T-helper 17 cell (primary cell): ENCODE measurements at places on chromosomes 16 and 17.

- no peak overlapping the region for H3K4me3 ChIP-seq
- peaks cover 46% of the 10 kb centered on the region for H3K27me3 ChIP-seq
- no peak overlapping the region for H3K27ac ChIP-seq
- H3K36me3 ChIP-seq, result no peaks in the 10 kb centered on the region
Measured at GRCh38 chr16:48081656-48082055, 74.1 kb downstream of the ABCC12 start.

GRCh38 chr17:29760279-29761039 lies 137.7 kb upstream of the CORO6 start:
- no peaks in the 10 kb centered on the region for H3K27me3 ChIP-seq
- H3K4me3 ChIP-seq, result peak overlapping the region; percentile 98
- no peak for DNase-seq
- H3K27ac ChIP-seq, result peak overlapping the region; percentile 94
- H3K4me1 ChIP-seq, result peaks cover 19% of the 10 kb centered on the region

- H3K36me3 ChIP-seq, result no peaks in the 10 kb centered on the region
- H3K4me3 ChIP-seq, result no peak overlapping the region
- H3K4me1 ChIP-seq, result no peaks in the 10 kb centered on the region
- H3K27me3 ChIP-seq, result no peaks in the 10 kb centered on the region
- no peak overlapping the region for H3K27ac ChIP-seq
Measured at GRCh38 chr17:11495613-11496012, 102.7 kb upstream of the DNAH9 start.

DNA sequence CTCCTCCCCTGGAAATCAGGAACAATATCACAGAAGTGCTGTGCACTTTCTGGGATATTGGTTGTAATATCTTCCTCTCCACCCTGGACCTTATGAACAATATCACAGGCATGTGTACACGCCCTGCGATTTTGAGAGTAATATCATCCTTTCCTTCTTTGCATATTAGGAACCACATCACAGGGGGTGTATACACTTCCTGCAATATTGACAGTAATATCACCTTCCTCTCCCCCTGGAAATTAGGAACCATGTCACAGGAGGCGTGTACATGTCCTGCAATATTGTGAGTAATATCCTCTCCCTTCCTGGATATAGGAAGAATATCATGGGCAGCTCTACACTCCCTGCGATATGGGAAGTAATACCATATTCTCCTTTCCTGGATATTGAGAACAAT lies 14.2 kb upstream of the TEKT5 start:
- no peaks in the 10 kb centered on the region for H3K4me1 ChIP-seq
- no peak overlapping the region for H3K4me3 ChIP-seq
- H3K27ac ChIP-seq, result no peak overlapping the region
- no peak for DNase-seq
- H3K27me3 ChIP-seq, result peaks cover 35% of the 10 kb centered on the region

GRCh38 chr16:29820271-29820701 lies at the start of gene MVP:
MVP (plus strand) TSS chr16:29820462; CDS start chr16:29830550, 10,088 bp downstream.
- peak; percentile 33 for DNase-seq
- H3K4me3 ChIP-seq, result peak within 1 kb of the TSS; percentile 96
- H3K4me1 ChIP-seq, result peaks cover 48% of the 10 kb centered on the region
- peaks cover 4% of the 10 kb centered on the region for H3K36me3 ChIP-seq

- DNase-seq, result no peak
- H3K4me1 ChIP-seq, result no peaks in the 10 kb centered on the region
- no peak overlapping the region for H3K27ac ChIP-seq
- H3K4me3 ChIP-seq, result no peak overlapping the region
Measured at GRCh38 chr16:55264949-55265348, 59.1 kb upstream of the IRX6 start.

- H3K4me3 ChIP-seq, result no peak overlapping the region
- H3K36me3 ChIP-seq, result peaks cover 4% of the 10 kb centered on the region
- H3K4me1 ChIP-seq, result no peaks in the 10 kb centered on the region
- H3K27me3 ChIP-seq, result no peaks in the 10 kb centered on the region
- DNase-seq, result no peak
- no peak overlapping the region for H3K27ac ChIP-seq
Measured at GRCh38 chr17:2985318-2985717, 78.1 kb downstream of the OR1D5 start.

GRCh38 chr16:90008708-90009145 lies 10.5 kb downstream of the DBNDD1 start:
- no peaks in the 10 kb centered on the region for H3K27me3 ChIP-seq
- peak overlapping the region; percentile 24 for H3K27ac ChIP-seq
- H3K4me1 ChIP-seq, result peaks cover 18% of the 10 kb centered on the region
